Brain microvascular endothelial cell (primary cell): ENCODE measurements at places on chromosomes 7 and 10.
A peak's percentile ranks its signal among the peaks of the same experiment; 100 is the strongest.

DNA sequence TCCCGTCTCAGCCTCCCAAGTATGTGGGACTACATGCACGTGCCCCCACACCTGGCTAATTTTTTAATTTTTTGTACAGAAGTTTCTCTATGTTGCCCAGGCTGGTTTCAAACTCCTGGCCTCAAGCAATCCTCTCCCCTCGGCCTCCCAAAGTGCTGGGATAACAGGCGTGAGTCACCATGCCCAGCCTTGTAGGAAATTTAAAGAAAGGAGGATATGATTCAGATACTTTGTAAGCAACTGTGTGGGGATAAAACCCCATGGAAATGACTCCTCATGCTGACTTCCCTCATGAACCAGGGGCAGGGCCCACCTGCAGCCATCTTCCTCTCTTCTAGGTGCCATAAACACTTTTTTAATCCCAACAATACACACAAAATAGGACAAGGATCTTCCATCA lies 50.2 kb downstream of the APBB1IP start:
- DNase-seq: no peak

DNA sequence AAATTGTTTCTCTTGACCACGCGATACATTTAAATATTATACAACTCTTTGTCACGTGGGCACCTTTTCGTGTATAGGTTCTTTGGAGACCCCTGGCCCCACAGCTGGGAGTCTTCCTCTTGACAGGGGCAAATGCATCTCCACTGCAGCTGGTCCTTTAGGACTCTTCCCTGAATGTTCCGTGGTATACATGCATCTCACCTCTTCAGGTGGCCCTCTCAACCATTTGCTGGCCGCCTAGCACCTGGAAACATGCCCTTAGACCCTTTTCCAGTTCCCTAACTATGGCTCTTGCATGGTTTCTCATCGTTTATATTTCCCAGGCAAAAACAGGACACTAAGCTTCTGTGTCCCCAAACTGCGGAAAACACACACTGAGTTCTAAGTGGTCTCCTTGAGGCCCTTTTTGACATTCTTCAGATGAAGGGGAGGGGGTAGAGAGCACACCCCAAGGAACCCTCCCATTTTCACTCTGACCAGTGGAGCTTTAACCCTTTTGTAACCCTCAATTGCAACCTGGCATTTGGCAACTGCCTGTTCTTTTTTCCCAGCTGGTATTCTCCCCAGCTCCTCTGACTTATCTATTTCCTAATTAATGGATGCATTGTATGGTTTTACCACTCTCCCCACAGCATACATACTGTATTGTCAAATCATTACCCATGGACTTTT lies 20.6 kb downstream of the HNRNPA2B1 start:
- no peak for DNase-seq

- no peak for DNase-seq
Observed at GRCh38 chr7:16562456-16563220, 36.0 kb downstream of the LRRC72 start.

DNA sequence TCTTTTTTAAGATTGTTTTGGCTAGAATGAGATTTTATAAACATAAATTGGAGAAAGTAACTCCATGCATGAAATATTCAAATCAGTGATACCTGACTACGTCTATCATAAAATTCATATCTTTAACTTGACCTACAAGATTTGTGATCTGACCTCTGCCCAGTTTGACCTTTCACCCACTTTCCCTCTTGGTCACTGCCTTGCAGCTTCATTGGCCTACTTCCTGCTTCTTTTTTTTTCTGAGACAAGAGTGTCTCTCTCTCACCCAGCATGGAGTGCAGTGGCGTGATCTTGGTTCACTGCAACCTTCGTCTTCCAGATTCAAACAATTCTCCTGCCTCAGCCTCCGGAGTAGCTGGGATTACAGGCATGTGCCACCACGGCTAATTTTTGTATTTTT lies 28.5 kb downstream of the TPST1 start:
- DNase-seq: no peak

- no peak for DNase-seq
Observed at GRCh38 chr10:129446183-129446581, 20.9 kb upstream of the MGMT start.

DNA sequence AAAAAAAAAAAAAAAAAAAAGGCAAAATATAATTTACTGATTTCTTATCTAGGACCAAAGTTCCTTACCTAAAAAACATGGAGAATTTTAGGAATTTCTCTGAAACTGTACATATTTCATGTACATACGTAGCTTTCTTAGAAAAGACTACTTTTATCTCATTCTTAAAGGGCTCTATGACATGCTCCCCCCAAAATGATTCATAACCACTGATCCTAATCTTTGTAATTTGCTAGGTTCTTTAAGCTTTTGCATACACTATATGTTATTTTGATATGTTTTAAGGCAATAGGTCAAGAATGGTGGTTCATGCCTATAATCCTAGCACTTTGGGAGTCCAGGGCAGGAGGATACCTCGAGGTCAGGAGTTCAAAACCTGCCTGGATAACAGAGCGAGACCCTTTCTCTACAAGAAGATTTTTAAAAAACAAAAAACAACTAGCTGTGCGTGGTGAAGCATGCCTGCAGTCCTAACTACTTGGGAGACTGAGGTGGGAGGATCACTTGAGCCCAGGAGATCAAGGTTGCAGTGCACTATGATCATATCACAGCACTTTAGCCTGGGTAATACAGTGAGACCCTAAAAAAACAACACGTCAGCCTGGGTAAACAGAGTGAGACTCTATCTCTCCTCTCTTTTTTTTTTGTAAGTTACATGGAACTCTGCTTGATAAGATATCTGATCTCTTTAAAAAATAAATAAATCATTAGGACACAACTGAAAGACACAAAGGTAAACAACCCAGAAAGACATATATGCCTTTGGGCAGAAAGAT lies 54.8 kb downstream of the ATAD1 start:
- no peak for DNase-seq

- no peak for DNase-seq
Observed at GRCh38 chr10:677750-678661, 11.5 kb downstream of the DIP2C start.

DNA sequence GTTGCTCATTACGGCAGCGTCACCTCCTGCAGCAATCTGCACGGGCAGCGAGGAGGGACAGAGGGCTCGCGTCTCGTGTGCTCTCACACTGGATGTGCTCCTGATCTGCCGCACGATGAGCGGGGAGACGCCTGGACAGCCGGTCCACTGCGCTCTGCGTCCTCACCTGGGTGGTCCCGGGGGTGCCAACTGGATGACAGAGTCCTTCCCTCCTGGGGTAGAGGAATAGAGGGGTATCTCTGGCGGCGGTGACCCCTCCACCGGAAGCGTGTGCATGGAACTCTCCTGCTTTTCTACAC lies 3.4 kb downstream of the FAM20C start:
- no peak for DNase-seq

- DNase-seq: no peak
Observed at GRCh38 chr10:78905957-78906308, 162.8 kb upstream of the ZMIZ1 start.

GRCh38 chr10:6195376-6195775 lies 7.4 kb upstream of the PFKFB3 start:
- peak; percentile 78 for DNase-seq

GRCh38 chr10:22655312-22655981 lies 58.9 kb downstream of the PIP4K2A start:
- peak; percentile 64 for DNase-seq

GRCh38 chr10:77696584-77696983 lies 59.0 kb upstream of the KCNMA1 start:
- no peak for DNase-seq

DNA sequence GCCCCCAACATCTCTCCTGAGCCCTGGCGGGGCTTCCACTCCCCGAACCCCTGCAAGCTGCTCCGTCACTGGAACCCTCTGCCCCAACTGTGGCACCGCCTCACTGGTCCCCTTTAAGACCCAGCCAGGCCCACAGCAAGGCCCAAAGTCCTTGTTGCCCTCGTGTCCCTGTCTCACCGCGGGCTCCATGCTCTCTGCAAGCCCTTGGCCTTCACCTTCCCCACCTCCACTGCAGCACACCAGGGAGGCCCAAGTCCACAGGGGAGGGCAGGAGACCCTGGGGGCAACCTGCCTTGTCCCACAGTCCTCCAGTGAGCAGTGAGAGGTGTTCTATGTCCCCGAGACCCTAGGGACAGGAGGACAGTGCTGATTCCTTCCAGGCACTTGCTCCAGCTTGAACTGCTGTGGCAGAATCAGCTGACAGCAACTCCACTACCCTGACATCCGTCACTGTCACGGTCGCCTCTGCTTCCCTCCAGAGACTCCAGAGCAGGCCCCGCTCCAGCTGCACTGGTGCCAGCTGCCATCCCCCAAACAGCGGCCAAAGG lies 105.3 kb downstream of the CYTH3 start:
- DNase-seq: no peak

DNA sequence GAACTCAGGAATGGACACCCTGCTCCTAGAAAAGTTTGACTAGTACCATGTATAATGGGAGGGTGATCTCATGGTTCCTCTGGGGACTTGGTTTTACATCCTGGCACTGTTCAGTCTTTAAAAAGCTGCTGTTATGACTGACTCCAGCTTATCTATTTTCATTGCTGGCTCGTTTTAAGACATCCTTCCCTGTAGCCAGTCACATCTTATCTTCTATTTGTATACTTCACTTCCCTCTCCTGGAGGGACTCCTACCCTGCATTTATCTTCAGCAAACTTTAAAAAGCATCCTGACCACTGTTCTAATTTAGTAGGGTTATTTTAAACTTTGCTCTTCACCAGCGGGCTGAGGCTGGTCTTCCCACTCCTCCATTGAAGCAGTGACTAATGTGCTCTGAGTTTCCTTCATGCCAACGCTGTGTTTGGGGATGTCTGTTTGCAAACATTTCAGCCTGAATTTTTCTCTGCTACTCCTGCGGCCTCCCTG lies 72.9 kb upstream of the ARMC3 start:
- DNase-seq: peak; percentile 66

- peak; percentile 61 for DNase-seq
Observed at GRCh38 chr7:131381069-131381838, 53.6 kb downstream of the MKLN1 start.

- DNase-seq: peak; percentile 76
Observed at GRCh38 chr10:24851629-24852028, 100.8 kb downstream of the PRTFDC1 start.

DNA sequence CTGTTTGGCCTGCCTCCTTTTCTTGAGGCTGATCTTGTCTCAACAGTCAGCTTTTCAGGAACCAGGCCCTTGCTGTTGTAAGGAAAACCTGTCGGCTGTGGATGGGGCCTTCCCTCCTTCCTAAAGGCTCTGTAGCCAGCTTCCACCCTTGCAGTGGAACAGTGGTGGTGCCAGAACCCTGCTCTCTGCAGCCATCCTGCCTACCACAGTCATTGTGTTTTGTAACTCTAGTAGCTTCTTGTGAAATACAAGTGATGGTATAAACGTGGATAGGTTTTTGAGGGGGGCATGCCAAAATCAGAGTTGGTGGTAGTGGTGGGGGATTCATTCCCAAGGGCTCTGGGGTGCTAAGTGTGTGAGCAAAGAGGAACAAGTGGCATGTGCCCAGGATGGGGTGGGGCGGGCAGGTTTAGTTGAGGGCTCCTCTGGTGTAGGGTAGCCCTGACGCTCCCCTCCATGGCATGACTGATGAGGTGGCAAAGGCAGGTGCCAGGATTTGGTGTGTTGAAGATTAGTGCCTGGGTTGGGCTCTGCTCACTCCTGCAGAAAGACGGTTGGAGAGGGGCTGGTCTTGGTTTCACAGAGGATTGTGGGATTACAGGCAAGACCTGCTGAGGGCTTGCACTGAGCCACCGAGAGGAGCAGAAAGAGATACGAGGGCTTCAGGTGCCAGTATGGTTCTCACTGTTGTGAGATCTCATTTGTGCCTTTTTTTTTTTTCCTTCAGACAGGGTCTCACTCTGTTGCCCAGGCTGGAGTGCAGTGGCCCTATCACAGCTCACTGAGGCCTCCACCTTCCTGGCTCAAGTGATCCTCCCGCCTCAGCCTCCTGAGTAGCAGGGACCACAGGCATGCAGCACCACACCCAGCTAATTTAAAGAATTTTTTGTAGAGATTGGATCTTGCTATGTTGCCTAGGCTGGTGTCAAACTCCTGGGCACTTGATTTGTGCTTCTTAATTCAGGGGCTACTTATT lies 7.4 kb downstream of the TSPAN14 start:
- no peak for DNase-seq

- no peak for DNase-seq
Observed at GRCh38 chr10:104242545-104242944, 10.4 kb upstream of the CFAP43 start.

DNA sequence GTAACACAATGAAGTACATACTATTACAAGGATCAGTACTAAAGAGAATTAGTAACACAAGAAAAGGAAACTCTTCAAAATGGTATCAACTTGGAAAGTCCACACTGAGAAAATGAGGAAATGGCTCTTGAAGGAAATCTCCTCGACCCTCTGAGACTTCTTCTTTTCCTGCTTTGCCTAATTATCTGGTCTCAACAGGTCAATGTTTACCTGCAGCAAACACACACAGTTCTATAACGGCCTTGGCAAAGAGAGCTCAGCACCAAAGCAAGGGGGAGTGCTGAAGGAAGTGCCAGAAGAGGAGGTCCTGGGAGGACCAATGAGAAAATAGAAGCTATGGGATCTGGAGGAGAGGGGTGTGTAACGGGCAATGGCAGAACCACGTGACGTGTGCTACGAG lies 21.9 kb downstream of the CHCHD3 start:
- DNase-seq: no peak

- DNase-seq: no peak
Observed at GRCh38 chr10:111319866-111320265, 243.0 kb downstream of the ADRA2A start.

DNA sequence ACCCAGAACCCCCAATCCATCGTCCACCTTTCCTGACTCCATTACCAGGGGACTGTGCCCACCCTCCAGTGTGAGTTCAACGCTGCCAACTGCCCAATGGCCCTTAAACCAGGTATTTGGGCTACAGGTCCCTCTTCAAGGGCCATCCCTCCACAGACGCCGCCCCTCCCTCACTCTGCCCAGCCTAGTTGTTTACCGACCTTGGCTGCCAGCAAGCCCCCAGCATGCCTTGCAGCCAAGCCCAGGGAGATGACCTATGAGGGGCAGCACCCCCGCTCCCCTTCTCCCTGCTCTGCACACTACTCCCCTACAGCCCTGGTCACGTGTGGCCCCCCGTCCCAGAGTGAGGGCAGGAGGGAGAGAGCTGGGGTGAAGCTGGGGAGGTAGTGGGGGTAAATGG lies 147.3 kb downstream of the GRID1 start:
- no peak for DNase-seq

GRCh38 chr10:93993782-93994437 lies at the start of gene PLCE1:
Gene PLCE1 (plus strand): TSS chr10:93993931. CDS start chr10:94031047, 37,116 bp downstream.
- DNase-seq: no peak

DNA sequence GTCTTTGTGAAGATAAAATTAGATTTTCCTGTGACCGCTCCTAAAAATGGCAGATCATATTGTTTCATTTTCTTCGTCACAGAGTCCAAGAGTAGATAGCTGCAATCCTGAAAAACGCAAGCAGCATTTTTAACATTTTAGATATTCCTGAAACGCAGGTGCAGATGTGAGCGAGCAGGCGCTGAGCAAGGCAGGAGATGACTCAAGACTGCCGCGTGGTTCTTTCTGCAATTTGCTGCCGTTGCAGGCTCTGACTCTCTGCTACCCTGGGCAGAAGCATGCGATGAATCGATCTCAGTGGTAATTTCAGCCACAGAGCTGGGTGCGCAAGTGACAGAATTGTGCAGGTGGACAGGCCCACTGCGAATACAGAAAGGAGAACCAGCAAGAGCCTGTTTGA lies 331.9 kb downstream of the ACTR3B start:
- no peak for DNase-seq
